Transverse colon (tissue), 4 donors: ENCODE measurements at places on chromosomes 2 and 18.

DNA sequence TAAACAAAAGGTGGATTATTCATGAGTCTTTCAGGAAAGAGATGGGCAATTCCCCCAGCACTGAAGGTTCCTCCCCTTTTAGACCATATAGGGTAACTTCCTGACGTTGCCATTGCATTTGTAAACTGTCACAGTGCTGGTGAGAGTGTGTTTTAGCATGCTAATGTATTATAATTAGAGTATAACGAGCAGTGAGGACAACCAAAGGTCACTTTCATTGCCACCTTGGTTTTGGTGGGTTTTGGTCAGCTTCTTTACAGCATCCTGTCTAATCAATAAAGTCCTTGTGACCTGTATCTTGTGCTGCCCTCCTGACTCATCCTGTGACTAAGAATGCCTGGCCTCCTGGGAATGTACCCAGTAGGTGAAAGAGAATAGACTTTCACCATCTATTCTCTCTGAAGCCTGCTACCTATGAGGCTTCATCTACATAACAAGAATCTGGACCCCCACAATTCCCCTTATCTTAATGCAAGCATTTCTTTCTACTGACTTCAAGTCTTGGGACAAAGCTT, 148.7 kb downstream of the CABLES1 start:
- no peak for DNase-seq

DNA sequence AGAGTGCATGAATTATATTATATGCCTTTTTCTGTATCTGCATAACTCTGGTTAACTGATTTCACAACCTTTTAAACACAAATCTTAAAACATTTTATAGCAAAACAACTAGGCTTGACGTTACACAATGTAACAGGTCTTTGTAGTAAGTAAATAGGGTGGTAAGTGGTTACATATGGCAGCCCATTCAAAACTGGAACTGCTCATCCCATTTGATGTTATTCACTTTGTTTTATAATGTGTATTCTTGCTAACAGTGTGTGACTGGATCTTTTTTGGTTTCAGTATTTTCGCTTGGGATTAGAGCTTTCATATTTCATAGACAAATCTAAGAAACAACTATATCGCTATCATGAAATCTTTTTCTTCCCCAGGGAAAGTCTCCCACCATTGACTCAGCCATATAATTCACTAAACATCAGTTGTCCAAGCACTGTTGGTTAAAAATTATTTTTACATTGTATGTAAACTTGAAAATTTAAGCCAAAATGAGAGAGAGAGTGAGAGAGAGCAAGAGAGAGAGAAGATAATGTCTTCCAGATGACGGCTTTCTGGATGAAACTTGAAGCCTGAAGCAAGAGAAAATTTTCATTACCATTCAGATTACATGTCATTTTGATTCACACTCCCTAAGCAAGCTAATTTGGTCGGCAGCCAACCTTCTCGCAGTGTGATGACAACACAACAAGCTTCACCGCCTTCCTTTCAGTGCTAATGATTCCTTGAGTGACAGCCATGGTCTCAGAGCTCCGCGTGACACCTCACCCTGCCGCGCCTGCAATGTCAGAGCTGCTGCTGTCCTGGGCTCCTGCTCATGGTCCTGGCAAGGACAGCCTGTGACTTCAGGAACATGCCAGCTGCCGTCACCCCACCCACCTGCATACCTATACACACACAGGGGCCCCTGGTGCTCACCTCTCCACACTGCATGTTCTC, 946.9 kb upstream of the SOX11 start:
- no peak for DNase-seq

DNA sequence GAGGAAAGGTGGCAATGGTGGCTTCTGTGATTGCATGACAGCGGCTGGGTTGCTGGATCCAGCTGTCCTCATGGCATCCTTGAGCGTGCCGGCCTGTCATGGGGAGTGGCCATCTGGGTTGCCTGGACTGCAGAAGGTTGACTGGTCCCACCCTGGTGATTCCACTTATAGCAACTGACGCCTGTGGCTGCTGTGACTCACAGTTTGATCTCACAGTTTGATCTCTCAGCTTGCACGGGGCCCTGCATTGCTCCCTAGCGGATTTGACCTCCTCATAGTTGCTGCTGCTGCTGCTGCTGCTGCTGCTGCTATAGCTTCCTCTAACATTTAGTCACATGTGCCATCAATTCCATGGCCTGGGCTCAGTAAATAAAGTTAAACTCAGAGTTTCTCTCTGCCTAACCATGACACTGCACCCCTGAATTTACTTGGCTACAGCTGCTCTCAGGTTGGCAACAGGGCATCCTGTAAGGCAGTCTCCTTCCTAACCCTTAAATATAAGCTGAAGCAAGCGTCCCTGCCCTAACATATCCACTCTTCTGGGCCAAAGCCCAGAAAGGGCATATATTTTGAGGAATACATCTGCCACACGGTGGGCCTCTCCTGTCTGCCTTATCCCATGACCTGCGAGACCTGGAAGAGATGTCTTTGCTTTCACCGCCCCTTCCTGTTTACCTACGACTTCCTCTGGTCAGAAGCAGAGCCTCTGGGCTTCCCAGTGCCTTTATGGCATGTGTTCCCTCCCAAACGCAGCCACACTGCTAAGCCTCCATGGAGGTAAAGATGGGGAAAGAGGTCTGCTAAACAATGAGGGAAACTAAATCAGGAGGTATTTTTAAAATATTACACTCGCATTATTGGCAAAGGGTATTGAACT, 37.8 kb upstream of the CCDC150 start:
- DNase-seq, result no peak

- no peak for DNase-seq
Measured at GRCh38 chr2:191404568-191404991, 159.4 kb downstream of the MYO1B start.

DNA sequence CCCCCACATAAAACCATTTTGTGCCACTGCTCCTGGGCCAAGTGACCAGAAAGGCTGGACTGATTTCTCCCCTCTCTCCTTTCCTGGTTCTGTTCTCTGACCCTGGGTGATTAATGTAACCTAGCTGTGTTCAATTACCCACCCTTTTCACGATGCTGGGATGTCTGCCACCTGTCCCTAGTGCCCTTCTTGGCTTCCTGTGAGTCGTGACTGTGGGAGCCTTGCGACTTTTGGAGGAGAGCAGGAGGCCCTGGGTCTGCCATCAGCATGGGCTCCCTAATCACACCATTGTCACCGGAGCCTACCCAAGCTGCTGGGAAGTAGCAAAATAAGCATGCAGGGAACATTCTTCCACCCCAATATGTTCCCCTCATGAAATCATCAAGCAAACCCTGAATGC, 38.3 kb downstream of the SRSF7 start:
- DNase-seq, result no peak

DNA sequence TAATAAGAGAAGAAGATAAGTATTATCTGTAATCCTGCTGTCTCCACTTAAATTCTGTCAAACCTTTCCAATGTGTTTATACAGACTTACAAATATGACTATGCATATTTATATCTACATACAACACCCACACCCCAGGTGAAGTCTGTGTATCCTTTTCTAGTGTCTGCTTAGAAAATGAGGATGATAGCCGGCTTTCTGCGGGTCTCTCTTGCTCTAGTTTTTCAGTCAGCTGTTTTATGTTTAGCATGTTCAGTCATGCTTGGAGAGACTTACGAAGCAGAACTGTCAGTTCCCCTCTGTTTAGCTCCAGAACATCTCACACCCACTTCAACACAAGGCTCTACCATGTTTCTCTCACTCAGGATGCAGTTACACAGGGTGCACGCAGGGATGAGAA, 137.3 kb upstream of the NFATC1 start:
- no peak for DNase-seq

DNA sequence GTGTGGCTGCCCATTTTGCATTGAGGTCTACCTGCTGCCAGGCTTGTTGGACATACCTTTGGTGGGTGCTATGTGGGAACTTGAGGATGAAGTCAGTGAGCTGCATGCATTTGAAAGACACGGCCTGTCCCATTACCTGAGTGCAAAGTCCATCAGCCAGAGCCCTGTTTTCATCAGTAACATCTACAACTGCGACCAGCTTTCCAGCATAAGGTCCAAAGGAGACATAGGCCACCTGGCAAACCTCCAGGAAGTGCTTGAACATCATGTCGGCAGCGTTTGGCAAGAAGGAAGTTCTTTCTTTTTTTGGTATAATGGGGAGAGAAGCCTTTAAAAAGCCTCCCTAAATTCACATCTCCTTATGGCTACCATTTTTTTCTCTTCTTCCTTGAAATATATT, 143.1 kb downstream of the FAM161A start:
- DNase-seq, result peak; percentile 19

- no peak for DNase-seq
Measured at GRCh38 chr2:124563426-124563825, 538.3 kb downstream of the CNTNAP5 start.

DNA sequence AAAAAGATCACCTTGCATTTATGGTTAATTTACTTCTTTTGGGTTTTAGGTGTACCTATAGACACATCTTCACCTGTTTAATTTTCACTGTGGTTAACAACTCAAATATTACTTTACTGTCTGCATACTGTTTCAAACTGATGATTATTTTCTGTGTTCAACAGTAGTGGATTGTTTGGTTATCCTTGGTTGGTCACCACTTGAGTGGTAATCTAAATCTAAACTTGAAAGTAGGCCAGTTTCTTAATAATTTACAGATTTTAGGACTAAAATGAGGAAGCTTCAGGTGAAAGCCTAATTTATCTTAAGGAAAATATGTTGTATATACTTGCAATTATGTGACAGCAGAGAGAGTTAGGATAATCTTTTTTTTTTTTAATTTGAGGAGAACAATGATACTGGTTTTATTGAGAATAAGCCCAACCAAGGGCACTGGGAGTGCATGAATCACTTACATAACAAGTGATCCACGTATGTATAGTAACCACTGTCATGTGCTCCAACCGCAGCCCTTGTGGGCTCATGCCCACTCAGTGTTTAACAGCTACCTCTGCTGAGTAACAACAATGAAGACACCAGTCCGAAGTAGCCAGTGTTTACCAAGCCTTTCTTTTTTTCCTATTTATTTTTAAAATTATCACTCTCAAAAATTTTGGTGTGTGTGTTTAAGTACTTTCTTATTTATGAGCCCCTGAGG, 31.0 kb upstream of the WDSUB1 start:
- DNase-seq, result no peak

- no peak for DNase-seq
Measured at GRCh38 chr18:41756141-41756540, 198.9 kb upstream of the PIK3C3 start.

GRCh38 chr2:62467100-62467474, 38.9 kb downstream of the TMEM17 start:
- no peak for DNase-seq

GRCh38 chr18:69261406-69261805, 139.3 kb upstream of the DOK6 start:
- no peak for DNase-seq

- DNase-seq, result no peak
Measured at GRCh38 chr2:106882673-106883072, 3.3 kb downstream of the ST6GAL2 start.
